ELR (cell line): ENCODE measurements at places on chromosomes 1 and 21.

DNA sequence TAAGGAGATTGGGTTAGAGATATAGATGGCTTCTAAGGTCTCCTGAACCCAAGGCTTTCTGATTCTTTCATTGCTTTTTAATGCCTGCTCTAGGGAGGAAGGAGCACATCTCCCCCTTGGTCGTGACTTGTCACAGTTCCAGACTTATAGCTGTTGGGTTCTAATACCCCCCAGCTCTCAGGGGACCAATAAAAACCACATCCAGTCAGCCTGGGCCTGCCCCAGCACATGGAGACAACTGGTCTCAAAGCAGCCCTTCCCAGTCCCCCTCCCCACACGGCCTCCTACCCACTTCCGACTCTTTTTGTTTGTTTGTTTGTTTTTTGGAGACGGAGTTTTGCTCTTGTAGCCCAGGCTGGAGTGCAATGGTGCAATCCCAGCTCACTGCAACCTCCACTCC is 23.3 kb downstream of the QSOX1 start:
- no peak for DNase-seq

DNA sequence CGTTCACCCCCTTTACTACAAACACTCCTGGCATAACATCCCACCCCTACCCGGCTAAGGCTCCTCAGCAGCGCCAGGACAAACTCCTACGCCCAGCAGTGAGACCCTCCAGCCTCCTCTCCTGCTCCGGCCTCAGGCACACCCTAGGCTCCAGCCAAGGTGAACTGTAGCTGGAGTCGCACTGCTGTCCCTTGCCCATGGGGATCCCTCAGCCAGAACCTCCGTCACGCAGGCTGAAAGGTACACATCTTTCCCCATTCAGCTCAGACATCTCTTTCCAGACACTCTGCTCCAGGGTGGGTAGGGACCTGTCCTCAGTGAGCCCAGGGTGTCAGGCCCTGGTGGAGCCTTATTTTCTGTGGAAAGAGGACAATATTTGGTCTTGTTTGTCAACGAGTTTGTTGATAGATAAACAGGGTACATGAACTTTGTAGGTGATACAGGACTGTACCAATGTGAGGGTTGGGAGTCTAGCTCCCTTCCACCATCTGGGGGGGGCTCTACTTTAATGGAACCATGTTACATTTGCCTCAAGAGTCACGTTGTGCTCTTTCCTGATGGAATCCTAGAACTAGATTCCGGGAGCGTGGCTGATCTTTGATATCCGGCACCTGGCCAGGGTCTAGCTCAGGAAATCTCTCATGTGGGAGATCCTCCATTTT is 56.5 kb upstream of the SSBP3 start:
- no peak for DNase-seq

DNA sequence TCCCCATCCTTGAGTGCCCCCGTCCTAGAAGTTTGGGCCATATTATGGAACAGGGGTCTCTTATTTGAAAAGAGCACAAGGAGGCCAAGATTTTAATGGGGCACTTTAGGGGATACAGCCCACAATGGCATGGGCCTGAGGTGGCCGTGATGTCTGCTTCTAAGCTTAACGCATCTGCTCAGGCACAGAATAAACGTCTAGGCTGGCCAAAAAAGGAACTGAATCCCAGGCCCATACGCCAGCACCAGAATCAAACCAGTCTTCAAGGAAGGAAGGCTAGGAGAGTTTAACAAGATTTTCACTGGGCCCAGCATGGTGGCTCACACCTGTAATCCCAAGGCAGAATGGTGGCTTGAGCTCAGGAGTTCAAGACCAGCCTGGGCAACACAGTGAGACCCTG is 9.2 kb upstream of the SARS1 start:
- DNase-seq: no peak

GRCh38 chr1:208204779-208205178 is 39.4 kb downstream of the PLXNA2 start:
- DNase-seq: no peak

DNA sequence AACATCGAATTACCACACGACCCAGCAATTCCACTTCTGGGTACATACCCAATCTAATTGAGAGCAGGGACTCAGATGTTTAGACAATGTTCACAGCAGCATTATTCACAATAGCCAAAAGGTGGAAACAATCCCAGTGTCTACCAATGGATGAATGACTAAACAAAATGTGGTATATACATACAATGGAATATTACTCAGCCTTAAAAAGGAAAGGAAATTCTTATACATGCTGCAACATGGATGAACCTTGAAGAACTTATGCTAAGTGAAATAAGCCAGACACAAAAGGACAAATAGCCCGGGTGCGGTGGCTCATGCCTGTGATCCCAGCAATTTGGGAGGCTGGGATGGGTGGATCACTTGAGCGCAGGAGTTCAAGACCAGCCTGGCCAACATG is 6.9 kb downstream of the KDF1 start:
- DNase-seq: no peak

DNA sequence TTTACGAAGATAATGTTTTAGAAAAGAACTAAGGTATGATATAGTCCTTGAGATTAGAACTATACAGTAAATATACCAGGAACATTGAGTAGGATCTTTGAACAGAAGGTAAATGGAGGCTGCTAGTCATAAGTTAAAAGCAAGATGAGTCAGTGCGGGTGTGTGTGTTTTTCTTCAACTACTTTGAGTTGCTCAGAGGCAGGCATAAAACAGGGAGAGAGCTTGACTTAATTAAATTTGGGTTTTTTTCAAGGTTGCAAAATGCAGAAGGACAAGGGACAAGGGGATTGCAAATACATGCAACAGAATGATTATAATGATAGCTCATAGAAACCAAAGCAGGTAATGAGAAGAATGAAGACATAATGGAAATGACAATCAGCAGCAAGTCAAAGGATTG is 815.1 kb downstream of the NCAM2 start:
- DNase-seq: no peak

DNA sequence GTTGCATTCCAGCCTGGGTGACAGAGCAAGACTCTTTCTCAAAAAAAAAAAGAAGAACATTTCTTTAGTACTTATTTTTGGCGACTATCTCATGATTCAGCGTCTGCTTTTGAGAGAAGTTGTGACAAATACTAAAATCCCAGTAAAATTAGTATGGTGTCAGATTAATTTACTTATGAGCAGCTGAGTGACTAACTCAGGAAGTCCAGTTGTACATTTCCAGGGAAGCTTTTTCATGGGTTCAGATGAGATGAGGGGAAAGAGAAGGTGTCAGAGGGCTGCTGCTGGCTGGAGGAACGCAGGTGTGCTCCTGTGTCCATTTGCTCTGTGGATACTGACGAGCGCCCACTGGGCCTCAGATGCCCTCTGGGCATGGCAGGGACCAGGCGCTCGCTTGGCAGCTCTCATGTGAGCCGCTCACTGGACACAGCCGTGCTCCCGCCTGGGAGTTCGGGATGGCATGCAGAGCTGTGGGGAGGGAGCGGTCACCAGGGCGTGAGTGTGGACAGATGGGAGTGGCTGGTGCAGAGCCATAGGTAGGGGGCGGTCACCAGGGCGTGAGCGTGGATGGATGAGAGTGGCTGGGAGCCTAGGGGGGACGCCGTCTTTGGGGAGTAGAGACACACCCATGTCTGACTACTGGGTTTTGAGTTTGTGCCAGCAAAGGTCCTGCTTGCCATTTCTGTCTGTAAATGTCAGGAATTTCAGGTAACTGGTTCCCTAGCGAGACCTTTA is 55.0 kb downstream of the ADARB1 start:
- peak; percentile 63 for DNase-seq

GRCh38 chr1:27623327-27624212 is 11.4 kb downstream of the FGR start:
- DNase-seq: no peak
